Neural crest cell (in vitro differentiated cells): ENCODE measurements at places on chromosomes 4 and X.

DNA sequence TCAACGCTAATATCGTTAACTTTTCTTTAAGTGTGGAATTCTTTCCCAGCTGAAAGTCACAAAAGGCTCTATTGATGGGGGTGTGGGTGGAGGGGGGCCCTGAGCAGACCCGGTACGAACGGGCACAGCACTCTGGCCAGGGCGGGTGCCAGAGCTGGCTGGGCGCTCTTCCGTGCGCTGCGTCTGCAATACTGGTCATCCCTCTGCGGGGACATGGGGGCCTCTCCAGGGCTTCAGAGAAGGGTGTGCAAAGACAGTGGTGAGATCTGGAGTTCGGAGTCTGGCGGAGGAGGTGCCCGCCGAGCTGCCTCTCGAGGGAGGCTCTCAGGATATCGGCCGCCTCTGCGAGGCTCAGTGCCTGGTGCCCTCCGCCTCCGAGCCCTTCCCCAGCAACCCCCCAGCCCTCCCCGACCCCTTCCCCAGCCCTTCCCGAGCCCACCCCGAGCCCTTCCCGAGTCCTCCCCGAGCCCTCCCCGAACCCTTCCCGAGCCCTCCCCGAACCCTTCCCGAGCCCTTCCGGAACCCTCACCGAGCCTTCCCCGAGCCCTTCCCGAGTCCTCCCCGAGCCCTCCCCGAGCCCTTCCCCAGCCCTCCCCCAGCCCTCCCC is 34.3 kb downstream of the FGFRL1 start:
- DNase-seq, result no peak

GRCh38 chrX:109384699-109385098 is 97.2 kb downstream of the GUCY2F start:
- peak; percentile 32 for DNase-seq

- no peak for DNase-seq
Measured at GRCh38 chr4:88964450-88964849, 92.5 kb downstream of the FAM13A start.

DNA sequence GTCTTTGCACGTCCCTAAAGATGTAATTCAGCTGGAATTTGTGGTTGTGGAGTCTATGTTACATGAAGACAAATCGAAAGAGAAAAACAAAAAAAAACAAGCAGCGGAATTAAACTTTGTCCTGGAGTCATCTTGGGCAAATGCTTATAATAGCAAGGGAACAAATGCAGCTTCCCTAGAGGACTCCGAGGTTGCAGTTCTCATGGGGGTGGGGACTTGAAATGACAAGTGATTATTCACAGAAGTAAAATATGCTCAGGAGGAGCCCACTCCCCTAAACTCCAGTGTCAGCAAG is 362.4 kb downstream of the ARHGAP24 start:
- DNase-seq, result no peak

- no peak for DNase-seq
Measured at GRCh38 chr4:153387981-153388380, 43.5 kb downstream of the MND1 start.

DNA sequence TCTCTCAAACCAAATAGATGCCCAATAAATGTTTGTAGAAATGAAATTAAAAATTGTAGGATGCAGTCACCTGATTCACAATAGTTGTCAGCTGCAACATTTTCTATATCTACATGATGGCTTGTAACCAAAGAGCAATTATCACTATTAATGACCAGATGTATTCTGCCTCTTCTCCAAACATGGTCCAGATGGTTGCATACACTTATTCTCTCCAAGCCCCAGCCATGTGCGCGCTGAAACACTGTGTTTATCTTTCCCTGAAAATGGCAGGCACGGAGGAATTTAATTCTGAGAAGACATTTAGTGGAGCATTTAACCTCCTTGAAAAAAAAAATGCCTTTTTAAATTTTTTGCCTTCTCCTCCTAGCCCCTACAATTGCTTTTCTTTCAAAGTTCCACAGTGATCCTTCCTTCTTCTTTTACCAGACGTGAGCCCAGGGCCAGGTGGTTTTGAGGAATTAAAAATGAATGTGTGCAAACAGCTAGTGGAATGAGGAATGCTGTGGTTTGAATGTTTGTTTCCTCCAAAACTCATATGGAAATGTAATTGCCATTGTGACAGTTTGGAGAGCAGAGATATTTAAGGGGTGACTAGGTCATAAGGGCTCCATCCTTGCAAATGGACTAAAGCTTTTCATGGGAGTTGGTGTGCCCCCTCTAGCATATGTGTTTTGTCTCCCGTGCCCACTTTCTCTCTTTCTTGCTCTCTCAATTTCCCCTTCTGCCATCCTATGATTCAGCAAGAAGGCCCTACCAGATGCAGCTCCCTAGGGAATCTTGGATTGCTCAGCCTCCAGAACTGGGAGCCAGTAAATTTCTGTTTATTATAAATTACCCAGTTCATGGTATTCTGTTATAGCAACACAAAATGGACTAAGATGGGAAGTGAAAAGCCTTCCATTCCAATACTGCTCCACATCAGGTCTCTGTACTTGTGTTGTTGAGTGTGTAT is 136.0 kb downstream of the GABRB1 start:
- no peak for DNase-seq

- DNase-seq, result no peak
Measured at GRCh38 chrX:133215017-133215416, 3.1 kb downstream of the TFDP3 start.

DNA sequence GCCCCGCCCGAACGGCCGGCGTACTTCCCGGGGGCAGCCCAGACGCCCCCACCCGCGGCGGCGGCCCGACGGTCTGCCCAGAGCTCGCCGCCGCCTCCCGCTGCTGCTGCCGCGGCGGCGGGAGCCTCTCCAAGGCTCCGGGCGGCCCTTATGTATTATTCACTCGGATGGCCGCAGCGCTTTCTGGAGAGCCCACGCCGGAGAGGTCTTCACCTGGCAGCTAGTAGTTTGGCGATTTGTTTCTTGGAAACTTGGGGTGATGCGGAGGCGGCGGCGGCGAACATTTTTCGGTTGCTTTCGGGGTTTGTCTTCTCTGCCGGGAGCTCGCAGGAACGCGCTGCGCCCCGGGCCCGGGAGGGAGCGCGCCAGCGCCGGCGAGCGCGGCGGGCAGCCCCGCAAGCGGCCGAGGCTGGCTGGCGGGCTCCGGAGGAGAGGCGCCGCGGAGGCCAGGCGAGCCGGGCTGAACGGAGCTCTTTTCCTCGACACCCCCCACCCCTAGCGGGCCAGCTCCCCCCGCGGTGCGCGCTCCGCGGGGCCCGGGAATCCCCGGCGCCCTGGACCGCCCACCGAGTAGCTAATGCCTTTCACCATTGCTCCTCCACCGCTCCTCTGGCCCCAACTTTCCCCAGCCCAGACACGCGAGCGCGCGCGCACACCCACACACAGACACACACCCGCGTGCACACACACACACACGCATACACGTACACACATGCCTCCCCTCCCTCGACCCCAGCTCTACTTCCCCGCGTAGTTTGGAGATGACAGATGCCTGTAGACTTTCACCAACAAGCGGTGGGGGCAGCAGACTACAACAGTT is 113.5 kb downstream of the DHX15 start:
- DNase-seq, result peak; percentile 34

DNA sequence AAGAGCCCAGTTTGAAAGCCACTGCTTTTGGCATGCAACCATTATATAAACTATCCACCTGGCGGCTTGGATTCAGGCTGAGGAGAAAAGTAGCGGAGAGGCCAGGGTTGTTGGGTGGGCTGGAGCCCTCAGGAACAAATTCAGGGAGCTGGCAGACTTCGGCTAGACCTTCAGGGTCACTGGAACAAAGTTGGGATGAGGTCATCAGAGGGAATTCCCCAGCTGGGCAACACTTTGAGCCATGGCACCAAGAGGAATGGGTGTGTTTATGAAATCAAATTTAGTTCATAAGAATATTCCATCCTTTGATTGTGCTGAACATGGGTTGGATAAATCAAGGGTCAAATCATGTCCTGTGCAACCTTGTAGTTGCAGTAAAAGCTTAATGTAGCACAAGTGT is 22.0 kb downstream of the MTMR1 start:
- DNase-seq, result no peak

- DNase-seq, result no peak
Measured at GRCh38 chr4:77120886-77121508, 36.0 kb upstream of the CCNG2 start.

GRCh38 chr4:53591372-53591892 is at the start of gene LNX1:
Gene LNX1, minus strand, starts transcription at chr4:53591486. Its CDS starts 17,484 bp downstream, at chr4:53574002.
- DNase-seq, result no peak

DNA sequence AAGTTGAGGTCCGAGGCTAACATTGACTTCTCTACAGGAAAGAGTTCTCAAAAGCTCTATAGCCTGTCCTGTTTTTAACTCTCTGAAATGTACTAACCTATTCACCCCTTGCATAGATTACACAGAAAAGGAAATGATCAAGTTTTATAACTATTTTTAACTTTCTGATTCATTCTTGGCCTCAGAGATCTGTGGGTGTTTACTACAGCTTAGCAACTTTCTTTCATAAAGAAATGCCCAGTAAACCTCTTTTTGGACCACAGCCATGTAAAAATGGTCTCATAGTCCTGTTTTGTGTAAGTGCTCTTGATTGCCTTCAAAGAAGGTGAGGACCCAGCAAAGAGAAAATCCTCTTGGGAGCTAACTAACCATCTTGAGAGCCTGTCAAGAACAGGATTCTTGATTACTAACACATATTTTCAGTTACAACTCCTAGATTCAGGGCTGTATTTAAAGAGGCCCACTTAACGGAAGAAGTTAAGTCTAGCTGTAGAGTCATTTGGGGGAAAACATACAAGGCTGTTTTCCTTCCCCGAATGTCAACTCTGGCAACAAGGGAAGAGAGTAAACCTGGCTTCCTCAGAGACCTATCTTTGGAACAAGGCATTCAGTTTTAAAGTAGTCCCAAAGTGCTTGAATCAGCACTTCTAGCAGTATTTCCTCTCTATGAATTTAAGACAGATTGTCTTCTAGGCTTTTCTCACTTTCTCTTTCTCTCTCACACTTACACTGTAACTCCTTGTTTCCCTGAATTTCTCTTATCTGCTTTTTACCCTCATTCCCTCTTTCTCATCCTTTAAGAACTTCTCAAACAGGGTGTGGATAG is 78.2 kb downstream of the IL21 start:
- DNase-seq, result no peak

- no peak for DNase-seq
Measured at GRCh38 chrX:124030520-124030919, 69.0 kb downstream of the STAG2 start.

DNA sequence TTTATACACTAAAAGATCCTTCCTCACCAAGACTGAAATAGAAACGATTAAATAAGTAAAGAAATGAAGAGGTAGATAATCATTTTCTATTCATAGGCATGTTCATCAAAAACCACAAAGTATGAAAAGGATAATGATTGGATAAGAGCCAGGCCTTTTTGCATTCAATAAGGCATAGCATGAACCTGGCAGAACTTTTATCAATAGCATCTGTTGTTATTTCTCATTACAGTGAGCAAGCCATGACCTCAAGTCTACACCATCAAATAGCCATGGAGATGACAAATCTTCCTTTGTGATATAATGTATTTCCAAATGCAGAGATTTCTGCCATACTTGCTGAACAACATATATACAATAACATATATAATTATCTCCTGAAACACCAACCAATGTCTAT is 206.0 kb upstream of the SLC7A11 start:
- DNase-seq, result no peak

DNA sequence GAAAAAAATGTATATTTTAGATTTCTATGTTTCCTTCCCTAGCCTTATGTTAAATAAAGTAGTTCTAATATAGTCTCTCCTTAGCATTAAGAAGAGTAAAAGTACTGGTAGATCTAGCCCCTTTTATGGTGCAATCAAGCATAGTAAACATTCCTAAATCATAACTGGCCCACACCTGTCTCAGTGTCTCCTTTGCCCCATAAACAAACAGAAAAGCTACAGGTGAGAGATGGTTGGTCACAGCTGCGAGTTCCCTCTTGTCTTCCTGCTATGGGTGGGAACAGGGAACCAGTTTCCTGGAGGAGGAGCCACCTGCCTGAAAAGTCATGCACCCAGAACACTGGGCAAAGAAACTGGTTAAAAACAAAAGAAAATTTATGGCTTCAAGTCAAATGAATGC is 16.6 kb downstream of the SOWAHB start:
- DNase-seq, result no peak

- no peak for DNase-seq
Measured at GRCh38 chrX:9503261-9503660, 38.4 kb downstream of the TBL1X start.

- peak; percentile 44 for DNase-seq
Measured at GRCh38 chr4:78058591-78059523, 1.7 kb downstream of the FRAS1 start.

- DNase-seq, result no peak
Measured at GRCh38 chr4:147543034-147543433, 62.1 kb downstream of the EDNRA start.

GRCh38 chrX:134601240-134601765 is 57.0 kb downstream of the PLAC1 start:
- DNase-seq, result no peak

- DNase-seq, result no peak
Measured at GRCh38 chr4:42641656-42642055, 15.2 kb downstream of the ATP8A1 start.

DNA sequence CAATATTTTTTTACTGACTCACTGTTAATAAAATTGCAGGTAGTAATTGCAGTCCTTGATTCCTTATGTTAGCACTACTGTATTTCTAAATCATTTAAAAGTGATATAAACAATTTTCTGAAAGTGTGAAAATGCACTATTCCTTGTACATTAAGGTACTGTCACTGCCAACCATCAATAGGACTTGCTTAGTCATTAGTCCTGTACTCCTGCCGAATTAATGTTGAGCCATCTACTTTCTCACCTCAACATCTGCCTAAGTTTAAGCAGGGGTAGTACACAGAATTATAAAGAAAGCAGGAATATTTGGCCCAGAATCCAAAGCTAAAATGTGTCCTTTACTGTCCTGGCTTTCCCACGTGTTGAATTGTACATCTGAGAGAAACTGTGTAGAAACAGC is 87.0 kb upstream of the TRPC3 start:
- DNase-seq, result no peak

DNA sequence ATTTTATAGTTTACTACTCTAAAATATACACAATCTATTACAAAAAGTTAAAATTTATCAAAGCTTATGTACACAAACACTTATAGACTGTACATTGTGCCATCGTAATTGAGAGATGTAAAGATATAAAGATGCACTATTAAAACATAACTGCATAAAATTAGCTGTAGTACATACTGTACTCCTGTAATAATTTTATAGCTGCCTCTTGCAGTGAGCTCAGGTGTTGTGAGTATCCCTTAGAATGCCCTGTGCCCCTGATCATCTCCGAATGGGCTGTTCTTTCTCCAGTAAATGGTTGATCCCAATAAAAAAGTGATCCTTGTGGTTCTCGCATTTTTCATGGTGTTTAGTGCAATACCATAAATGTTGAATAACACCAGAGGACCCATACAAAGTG is 101.2 kb downstream of the TMEM164 start:
- no peak for DNase-seq

GRCh38 chrX:136262243-136262642 is 11.0 kb upstream of the MAP7D3 start:
- no peak for DNase-seq

GRCh38 chr4:81844717-81845116 is 373.0 kb upstream of the RASGEF1B start:
- peak; percentile 68 for DNase-seq

DNA sequence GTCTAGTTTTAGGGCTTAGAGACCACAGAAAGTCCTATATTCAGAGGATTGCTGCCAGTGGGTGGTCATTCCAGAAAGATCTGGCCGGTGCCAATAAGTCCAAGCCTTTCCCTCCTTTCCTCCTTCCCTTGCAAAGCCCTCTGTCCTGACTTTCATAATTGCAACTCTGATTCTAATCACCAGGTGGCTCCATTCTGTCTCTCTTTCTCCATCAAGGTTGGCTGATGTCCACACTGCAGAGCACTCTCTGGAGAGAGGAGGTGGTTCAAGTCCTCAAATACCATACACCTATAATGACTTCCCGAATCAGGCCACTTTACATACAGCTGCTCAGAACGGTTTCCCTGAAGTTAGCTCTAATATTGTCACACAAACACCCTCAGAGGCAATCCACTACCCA is 22.4 kb upstream of the ARMCX4 start:
- DNase-seq, result no peak
